ENCODE measurements at places on chromosomes 2 and 18.

GRCh38 chr18:73258375-73259087 is 390.7 kb upstream of the NETO1 start:
- DNase-seq, result no peak

DNA sequence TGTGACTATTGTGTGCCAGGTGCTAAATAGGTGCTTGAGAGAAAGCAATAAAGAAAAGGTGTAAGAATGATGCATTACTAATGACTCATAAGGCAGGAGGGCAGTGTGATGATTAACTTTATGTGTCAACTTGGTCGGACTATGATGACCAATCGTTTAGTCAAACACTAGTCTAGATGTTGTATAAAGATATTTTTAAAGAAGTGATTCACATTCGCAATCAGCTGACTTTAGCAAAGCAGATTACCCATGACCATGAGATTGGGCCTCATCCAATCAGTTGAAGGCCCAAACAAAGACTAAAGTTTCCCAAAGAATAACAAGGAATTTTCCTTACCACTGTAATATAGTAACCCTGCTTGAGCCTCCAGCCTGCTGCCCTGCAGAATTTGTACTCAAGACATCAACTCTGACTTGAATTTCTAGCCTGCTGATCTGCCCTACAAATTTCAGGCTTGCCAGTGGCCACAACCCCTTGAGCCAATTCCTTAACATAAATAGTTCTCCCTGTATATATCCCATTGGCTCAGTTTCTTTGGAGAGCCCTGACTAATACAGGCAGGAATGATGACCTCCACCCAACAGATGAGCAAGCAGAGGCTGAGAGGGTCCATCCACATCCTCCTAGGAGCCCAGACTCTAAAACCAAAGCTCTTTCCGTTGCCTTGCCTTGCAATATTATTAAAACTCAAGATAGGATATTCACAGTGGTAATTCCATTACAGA is 132.6 kb downstream of the ACTR3 start:
- DNase-seq, result peak; percentile 75

DNA sequence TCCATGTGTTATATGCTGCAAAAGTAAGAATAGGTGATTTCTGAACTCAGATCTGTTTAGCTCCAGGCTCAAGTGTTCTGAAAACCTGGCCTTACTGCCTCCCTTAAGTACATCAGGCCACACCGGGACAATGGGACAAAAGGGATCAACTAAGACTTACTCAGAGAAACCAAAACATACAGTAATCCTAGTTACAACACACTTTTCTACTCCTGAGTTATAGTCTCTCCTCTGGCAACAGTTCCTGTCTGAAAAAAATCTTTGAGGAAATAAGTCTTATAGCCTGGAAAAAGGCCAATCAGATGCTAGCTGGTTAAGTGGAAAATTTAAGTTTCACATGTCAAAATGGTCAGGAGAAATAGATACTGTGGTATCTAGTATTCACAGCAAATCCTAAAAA is 5.6 kb downstream of the METTL5 start:
- DNase-seq, result no peak

GRCh38 chr2:118197011-118197675 is 108.9 kb downstream of the INSIG2 start:
- peak; percentile 35 for DNase-seq

DNA sequence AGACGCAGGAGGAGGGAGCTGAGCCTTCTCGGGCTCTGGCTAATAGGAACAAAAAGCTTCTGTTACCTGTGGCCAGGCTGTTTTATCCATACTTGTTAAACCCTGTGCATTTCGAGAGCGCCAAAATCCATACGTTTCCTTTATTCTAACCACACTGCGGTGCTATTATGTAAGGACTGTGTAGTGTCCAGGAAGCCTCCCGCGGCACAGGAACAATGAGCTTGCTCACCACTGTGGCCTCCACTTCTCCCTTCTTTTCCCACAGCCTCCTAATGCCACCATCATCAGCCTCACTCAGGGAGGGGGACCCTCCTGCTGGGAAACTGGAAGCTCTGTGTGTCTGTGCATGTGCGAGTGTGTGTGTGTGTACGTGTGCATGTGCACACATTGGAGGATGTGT is 268.5 kb downstream of the HAUS1 start:
- DNase-seq, result no peak

- no peak for DNase-seq
Measured at GRCh38 chr2:84942166-84942565, 28.8 kb upstream of the KCMF1 start.

- DNase-seq, result no peak
Measured at GRCh38 chr18:76660571-76661192, 161.7 kb upstream of the ZNF236 start.

GRCh38 chr2:144154205-144154604 is 365.7 kb downstream of the ZEB2 start:
- DNase-seq, result no peak

DNA sequence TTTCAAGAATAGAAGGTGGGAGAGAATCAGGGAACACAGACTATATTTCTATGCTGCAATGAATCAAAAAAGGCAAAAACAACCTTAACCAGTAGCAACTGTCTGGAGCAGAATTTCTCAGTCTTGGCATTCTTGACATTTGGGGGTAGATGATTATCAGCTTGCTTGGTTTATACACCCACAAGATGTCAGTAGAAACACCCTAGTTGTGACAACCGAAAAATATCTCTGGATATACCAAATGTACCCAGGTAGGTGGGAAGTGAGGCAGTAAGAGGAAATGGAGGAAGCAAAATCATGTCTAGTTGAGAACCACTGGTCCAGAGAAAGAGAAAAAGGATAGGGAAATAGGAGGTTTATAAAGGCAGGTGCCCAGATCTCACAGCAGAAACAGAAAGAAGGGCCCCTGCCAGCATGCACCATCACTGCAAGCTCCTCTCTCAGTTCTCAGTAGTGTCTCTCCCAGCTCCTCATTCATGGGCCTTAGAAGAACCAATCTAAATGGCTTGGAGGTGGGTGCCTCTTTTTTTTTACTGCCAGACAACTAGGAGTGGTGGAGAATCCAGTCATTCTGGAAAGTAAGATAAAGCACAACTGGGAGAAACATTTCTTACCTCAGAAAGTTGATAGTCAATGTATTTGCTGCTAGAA is 50.4 kb downstream of the MBD2 start:
- DNase-seq, result no peak

GRCh38 chr2:64565949-64566710 is 42.0 kb downstream of the AFTPH start:
- no peak for DNase-seq

GRCh38 chr2:72779495-72779894 is 46.3 kb downstream of the EXOC6B start:
- DNase-seq, result no peak

DNA sequence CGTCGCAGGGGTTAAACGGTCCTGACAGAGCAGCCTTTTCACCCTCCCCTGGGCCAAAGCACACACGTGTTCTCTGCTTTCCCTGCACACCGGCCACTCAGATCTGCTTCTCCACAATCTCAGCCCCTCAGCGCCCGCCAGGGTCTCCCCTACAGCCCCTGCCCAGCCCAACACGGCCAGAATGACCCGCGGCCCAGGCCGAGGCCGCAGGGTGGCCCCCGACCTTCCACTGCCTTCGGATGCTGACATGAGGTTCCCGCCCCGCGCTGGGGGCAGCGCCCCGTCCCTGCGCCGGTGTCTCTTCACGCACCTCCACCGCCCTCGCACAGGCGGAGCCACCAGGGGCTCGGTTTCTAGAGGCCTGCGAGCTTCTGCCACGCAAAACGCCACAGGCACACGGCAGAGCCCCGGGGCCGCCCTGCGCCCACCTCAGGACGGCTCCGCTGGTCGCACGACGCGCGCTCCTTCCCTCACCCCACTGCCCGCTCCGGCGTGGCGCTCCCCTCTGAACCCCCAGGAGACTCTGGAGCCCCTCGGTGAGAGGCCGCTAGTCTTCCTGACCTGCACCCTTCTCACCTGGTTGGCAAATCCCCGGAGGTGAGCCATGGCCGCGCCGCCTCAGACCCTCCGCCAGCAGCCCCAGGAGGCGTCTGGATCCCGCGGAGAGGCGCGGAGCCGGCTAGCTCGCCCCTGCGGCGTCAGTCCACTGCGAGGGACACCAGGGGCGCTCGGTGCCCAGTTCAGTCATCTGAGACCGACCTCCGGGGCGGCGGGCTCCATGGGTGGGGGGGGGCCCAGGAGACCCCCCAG is 749 bp downstream of the STK25 start:
- no peak for DNase-seq

GRCh38 chr2:67733517-67733916 is 329.3 kb downstream of the C1D start:
- peak; percentile 8 for DNase-seq

- no peak for DNase-seq
Measured at GRCh38 chr2:73110168-73111072, 2.3 kb downstream of the RAB11FIP5 start.

DNA sequence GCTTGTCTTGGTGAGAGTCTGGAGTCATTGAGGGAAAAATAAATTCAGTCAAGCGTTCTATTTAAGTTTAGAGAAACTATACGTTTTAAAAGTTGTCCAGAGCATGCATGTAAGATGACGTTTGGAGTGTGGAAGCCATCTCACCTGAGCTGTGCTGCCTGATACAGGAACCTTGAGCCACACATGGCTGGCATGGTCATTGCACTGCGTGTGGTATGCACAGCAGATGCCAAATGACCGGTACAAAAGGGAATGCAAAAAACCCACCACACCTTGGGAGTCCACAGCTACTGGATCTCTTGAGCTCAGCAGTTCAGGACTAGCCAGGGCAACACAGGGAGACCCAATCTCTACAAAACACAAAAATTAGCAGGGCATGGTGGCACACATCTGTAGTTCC is 4.3 kb downstream of the MZT2B start:
- no peak for DNase-seq

- no peak for DNase-seq
Measured at GRCh38 chr2:6958616-6959235, 41.5 kb downstream of the RNF144A start.

DNA sequence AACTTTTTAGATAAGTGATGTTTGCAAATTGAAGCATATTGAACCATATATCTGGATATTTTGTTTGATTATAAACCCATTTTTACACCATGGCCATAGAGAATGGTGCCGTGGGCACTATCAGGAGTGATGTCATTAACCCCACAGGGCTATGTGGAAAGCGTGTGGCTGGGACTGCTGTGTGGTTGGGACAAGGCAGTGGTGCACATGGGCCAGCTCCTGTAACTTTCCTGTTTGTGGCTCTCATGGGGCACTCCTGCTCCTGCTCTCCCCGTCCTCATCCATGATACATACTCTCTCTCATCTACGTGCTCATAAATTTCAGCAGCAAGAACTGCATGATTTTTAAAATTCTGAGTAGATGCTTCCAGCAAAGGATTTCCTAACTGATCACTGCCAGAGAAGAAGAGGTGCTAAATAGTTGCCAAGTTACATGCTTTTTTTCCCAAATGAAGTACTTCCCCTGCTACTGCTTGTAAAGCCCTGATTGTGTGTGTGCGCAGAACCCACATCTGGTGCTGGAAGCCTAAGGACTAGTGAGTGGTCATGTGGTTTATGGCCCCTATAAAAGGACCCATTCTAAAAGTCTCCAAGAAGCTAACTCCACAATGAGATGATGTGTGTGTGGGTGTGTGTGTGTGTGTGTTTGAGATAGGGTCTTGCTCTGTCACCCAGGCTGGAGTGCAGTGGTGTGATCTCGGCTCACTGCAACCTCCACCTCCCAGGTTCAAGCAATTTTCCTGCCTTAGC is 240.8 kb downstream of the NEDD4L start:
- no peak for DNase-seq

- no peak for DNase-seq
Measured at GRCh38 chr2:37623971-37624900, 47.2 kb downstream of the CDC42EP3 start.

DNA sequence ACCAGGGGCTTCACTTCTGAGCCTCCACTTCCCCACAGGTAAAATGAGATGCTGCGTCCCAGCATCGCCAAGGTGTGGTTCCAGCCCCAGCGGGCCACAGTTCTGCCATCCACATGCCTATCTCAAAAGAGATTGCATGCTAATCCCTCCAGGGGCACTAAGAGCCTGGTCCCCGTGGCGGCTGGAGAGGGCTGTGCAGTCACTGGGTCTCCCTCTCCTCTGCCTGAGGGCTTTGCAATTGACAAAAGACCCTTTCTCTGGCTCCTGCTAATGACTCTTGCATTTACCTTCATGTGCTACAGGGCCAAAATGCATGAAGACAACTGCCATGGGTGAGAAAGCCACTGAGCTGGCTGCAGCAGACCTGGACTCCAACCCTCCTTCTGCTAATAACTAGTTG is 18.5 kb downstream of the ZBTB7C start:
- DNase-seq, result no peak

GRCh38 chr18:11654736-11655605 is 34.1 kb upstream of the GNAL start:
- no peak for DNase-seq

DNA sequence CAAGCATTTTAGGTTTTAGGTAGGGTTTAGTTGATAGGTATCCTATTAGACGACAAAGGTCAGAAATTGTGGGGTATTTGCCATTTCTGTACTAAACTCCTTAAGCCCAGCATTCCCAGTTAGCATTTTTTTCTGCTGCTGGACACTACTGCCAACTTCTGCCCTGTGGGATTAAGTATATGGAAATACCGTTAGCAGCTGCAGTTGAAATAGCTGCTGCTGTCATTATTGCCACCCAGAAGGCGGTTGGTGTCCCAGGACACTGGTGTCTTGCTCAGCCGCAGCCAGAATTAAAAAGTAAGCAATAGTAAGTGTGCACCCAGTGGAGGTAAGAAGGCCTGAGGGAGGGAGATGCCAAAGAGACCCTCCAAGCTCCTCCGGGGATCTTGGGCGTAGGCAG is 1.9 kb upstream of the UXS1 start:
- DNase-seq, result no peak

Measured in HS-27A (cell line).